Activated naive CD4-positive, alpha-beta T cell treated with Interleukin-2 at 50 U/mL for 16 hours (primary cell): ENCODE measurements at places on chromosomes 16 and 17.

DNA sequence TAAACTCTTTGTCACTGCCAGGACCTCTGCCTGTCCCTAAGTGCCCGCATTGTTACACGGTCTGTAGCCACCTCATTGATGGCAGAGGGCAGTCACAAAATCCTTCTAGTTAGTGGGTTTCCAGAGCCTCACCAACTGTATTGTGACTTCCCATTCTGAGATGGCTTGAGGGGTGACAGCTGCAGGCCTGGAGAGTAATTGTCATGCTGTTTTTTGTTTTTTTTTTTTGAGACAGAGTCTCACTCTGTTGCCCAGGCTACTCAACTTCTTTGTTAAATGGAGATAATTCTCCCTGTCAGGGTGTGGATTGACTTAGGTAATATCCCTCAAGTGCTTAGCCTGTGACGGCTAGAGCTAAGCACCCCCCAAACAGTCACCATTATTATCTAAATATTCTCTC lies 77.9 kb downstream of the SDR42E1 start:
- DNase-seq: no peak

- no peak for DNase-seq
These were observed 9.5 kb downstream of the ZNF771 start for GRCh38 chr16:30416624-30417528.

GRCh38 chr16:74742051-74742481 lies 32.6 kb downstream of the FA2H start:
- no peak for DNase-seq

DNA sequence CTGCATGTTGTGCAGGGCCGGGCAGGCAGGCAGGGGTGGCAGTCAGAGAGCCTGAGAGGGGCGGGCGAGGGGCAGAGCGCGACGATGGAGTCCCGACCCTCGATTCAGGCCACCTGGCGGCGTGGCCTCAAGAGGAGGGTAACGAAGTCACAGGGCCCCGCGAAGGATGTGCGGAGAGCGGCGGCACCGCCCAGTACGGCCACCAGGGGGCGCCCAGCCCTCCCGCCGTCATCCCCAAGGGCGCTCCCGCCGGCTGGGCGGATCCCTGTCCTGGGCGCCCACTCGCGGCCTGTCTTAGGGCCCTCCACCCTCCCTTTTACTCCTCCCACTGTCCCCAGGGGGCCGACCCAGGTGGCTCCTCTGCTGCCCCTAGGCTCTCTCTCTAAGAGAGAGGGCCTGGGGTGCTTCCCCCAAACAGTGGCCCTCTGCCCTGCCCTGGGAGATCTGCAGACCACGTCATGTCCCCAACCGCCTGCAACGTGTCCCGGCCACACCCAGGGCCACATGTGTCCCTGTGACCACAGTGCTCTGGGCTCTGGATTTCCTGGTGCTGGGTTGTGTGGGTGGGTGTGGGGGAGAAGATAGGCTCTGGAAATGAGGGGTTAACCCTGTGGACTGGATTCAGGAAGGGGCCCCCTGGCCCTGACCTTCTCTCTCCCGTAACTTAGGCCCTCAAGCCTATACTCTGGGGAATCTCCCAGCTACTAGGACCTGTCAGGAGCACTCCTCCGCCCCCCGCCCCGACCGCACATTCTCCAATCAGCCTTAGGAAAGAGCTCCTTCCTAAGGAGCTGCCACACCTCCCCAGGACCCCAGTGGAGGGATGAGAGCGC lies 5.9 kb downstream of the DPEP2 start:
- peak; percentile 85 for DNase-seq
